ENCODE measurements at places on chromosomes 16 and 17.
A peak's percentile ranks its signal among the peaks of the same experiment; 100 is the strongest.

GRCh38 chr16:4288148-4288921 lies 15.5 kb upstream of the TFAP4 start:
- no peak for DNase-seq

DNA sequence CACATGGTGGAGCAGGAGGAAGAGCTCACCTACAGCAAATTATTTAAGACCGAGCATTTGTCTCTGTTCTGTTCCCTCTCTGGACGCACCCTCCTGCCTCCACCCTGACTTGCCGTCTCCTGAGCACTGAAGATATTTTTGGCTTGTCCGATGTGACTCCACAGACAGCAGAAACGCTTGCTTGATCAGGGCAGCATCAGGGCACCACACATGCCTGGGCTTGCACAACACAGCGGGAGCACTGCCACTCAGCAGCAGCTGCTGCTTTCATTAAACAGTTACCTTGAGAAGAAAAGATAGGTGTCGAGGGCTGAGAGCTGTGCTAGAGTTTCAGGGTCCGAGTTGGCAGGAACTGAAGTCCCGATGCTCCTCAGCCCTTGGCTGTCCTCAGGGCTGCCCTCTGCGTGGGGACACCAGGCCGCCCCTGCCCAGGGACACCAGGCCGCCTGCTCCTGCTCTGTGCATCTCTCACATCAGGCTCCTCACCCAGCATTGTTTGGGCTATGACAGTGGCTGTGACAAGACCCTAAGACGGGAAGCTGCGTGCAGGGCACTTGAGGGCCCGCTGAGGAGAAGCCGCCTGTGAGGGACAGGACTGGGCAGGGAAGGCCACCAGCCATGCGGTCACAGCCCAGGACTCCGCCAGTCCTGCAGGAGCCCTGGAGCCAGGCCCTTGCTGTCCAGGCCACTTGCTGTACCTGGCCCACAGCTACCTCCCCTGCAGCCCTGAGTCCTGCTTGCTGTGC lies 21.3 kb upstream of the CDH15 start:
- no peak for DNase-seq

GRCh38 chr17:7856011-7856810 lies 1.1 kb downstream of the NAA38 start:
- DNase-seq: peak; percentile 42

DNA sequence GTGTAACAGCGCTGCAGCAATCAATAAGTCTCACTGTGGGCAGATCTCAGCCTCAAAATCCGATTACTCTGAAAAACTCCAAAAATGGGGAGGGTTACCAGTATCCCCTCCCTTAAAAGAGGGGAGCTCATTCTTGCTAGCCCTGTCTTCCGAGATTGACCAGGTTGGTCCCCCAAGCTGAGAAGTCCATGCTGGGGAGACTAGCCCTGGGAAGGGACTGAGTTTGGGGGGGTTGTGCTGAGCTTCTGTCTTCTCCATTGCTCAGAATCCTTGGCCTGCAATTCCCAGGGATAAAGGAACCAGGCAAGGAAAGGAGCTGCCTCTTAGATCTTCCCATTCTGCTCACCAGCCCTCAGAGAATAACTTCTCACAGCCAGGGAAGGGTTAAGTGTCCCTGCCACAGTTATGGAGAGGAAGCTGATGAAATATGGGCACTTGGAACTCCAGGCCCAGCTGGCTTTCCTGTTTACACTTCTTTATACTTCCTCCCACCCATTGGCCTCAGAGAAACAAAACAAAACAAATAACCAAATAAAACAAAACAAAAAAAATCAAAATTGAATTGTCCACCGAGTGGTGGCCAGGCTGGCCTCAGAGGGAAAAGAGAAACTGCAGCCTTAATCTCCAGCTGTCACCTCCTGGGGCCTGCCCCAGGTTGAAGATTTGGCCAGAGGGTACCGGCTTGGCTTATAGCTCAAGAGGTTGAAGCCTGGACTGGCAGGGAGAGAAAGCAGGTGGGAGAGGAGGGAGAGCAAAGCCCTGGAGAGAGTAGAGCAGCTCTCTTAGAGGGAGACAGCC lies 2.6 kb downstream of the HOXB3 start:
- peak; percentile 87 for DNase-seq

DNA sequence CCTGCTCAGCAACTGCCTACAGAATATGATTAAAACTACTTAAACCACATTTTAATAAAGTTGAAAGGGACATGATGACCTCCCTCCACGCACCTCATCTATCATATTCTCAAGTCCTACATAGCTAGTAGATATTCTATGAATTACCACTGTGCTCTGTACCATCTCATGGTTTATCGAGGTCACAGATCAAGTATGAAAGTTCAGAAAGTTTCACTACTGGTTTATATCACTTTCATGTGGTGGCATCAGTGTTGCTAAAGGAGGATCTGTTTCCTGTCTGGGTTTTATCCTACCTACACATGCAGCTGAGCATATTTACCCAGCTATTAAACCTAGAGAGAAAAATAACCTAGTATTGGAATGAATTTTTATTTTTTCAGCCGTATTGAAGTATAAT lies 214.9 kb upstream of the MON1B start:
- DNase-seq: no peak

GRCh38 chr17:67606471-67606870 lies 111.3 kb upstream of the NOL11 start:
- DNase-seq: no peak

DNA sequence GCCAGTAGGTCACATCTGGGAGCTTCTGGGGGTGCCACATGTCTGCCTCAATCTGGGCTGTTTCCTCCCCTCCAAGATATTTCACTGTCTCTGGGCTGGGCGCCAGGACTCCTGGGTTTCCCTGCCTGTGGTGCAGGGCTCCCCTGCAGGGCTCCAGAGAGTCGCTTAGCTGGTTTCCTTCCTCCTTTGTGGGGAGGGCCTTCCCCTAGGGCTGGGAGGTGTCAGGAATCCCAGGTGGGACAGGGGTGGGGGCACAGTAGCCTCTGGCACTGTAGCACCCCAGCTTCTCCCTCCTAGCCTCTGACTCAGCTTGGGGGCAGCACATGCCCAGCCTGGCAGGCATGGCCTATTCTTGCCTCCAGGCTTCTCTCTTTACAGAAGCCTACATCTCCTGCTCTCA lies 2.6 kb downstream of the RARA start:
- DNase-seq: no peak

DNA sequence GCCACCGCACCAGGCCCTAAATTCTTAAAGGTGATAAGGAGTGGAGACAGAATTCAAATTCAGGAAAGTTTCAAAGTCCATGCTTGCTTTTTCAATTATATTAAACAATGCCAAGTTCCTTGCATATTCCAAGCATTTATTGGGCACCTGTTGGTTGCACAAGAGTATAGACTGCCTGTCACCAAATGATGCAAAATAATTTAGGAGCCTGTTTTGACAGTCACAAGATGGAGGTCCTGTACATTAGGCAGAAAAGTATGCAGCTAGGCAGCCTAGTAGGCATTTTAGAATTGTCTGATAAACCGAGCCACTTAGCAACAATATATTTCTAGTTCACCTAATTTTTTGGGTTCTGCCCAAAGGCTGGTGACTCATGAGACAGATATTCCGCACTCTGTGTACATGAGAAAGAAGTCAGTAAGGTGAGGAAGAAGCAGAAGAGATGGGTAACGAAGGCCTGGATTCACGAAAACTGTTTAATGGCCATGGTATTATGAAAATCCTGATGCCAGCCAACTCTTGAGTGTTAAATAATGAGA lies 7.3 kb downstream of the ACACA start:
- DNase-seq: no peak

GRCh38 chr17:31907342-31907962 lies 5.9 kb upstream of the UTP6 start:
- peak; percentile 35 for DNase-seq

GRCh38 chr16:4206680-4207079 lies 35.2 kb downstream of the SRL start:
- DNase-seq: no peak

- no peak for DNase-seq
Observed at GRCh38 chr16:72552654-72553053, 380.7 kb upstream of the PMFBP1 start.

DNA sequence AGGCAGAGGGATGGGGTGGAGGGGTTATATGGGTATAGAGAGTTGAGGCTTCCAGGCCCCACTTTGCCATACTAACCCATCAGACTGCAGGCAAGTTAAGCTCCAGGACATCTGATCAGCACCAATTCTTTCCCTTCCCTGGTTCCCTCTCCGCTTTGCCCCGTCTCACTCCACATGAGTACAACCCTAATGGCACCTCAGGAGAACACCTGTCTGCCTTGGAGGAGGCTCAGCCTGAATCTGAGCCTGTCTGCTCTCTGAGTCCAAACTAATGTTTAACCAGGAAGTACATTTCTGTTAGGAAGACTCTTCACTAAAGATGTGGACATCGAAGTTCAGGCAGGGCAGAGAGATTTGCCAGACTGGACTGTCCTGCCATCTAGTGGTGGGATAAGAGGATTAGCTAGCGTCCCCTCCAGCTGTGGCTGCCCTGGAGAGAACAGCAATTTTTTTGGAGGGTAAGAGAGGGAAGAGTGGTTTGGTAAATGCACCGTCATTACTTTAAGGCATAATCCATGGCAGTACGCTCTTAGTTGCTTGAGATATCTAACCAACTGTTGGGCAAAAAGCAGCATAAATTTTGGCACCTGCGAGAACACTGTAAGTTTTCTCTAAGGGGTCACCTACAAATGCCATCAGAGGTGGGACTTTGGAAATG lies 29.2 kb upstream of the LRRC75A start:
- peak; percentile 85 for DNase-seq

- DNase-seq: no peak
Observed at GRCh38 chr16:80580109-80580832, 39.5 kb downstream of the DYNLRB2 start.

DNA sequence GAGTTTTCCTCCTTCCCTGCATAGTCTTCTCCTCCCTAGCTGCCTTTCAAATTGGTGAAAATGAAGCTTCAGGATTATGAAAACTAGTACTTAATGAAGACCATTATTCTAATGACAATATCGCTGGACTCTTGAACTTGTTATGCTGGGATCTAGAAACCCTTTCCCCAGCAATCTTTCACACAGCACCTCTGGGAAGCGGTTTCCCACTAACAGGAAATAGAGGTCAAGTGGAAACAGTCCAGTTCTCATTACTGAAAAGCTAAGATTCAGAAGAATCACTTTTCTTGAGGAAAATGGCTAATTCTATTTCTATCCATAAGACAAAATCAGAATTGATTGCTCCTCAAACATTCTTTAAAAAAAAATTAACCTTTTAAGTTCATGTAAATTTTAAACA lies 2.0 kb upstream of the VEZF1 start:
- DNase-seq: no peak

- DNase-seq: no peak
Observed at GRCh38 chr17:8941520-8941919, 24.0 kb downstream of the PIK3R5 start.

DNA sequence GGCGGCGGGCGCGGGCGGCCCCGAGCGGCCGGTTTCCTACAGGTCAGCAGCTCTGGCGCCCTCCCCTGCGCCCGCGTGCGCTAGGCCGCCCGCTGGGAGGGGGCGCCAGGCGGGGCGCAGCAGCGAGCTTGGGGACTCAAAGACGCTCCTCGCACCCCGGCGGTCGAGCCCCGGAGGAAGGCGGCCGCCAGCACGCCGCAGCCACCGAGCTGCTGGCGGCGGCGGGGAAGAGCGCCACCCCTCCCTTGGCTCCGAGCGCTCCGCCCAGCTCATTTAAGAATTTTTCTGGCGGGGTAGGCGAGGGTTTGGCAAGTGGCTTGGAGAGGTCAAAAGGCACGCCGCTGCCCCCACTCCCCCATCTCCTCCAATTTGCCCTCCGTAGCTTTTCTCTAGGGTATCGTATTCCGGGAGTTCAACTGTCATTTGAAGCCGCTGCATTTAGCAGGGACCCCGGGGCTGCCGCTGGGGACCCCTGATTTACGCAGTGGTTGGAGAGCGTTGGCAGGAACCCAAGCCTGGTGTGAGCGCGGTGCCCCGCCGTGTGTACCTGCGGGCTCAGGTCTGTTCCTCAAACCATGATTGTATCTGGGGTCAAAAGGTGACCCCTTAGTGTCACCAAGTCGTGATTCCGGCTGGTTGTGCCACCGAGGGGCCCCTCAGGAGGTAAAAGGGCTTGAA lies 59.5 kb upstream of the GSE1 start:
- no peak for DNase-seq

DNA sequence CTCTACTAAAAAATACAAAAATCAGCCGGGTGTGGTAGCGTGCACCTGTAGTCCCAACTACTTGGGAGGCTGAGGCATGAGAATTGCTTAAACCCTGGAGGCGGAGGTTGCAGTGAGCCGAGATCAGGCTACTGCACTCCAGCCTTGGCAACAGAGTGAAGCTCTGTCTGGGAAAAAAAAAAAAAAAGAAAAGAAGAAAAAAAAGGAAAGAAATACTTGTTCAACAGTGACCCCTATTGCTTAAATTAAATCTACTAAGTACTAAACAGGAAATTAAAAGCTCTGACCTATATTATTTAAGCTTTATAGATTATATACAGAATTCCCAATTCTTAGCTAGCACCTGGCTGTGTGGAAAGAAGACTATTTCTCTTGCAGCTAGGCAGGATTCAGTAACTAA lies 48.9 kb downstream of the FBXL20 start:
- no peak for DNase-seq

- no peak for DNase-seq
Observed at GRCh38 chr16:29765167-29766032, 12.7 kb upstream of the ZG16 start.

DNA sequence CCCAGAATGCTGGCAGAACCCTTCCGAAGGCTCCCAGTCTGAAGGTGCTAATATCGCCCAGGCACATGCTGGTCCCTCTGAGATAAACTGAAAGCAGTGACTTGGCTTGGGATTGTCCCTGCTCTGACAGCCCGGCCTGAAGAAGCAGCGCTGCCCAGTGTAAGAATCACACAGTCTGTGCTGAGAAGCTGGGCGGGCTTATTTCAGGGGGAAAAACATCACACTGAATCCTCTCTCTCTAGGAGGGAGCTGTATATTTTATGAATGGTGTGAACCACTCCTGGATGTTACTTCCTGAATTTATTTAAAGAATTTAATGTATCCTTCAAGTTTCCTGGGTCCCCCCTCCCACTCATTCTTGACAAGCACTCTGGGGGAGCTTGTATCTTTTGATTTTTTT lies 36.3 kb downstream of the GAS7 start:
- no peak for DNase-seq

GRCh38 chr16:17177242-17177958 lies 293.4 kb downstream of the XYLT1 start:
- DNase-seq: no peak

DNA sequence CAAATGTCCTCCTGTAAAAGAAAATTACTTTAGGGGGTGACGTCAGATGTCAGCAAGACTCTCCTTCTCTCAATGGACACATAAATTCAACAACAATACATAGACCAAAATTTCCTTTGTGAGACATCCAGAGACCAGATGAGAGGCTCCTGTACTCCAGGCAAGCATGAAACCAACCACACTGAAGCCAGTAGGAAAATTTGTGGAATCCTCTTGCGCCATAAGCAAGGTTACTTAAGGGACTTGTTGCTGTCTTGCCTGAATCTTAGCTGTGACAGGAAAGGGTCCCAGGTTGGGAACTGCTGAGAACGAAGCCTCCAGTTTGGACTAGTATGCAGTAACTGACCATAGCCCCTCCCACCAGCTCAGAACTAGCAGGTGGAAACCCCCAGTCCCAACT lies 56.0 kb downstream of the CEP112 start:
- no peak for DNase-seq

All from renal pelvis (tissue), 12 donors.